Forelimb muscle (tissue), 1 donor: ENCODE measurements at places on chromosomes 6 and 20.

DNA sequence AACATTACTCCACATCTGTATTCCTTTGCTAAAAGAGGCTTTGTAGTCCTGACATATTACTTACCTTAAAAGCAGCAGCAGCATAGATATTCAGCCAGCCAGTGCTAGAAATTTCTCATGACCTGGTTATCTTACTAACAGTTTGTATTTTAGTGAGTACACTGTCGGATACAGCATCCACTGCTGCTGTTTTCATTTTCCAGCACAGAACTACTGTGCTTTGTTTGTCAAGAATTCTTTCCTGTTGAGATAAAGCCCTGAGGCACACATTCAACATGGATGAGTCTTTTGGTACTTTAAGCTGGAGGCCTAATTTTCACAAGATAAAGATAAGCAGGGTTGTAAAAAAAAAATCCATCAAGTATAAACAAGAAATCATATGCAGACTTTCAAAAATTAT, 311.2 kb upstream of the OPRM1 start:
- no peak for DNase-seq

DNA sequence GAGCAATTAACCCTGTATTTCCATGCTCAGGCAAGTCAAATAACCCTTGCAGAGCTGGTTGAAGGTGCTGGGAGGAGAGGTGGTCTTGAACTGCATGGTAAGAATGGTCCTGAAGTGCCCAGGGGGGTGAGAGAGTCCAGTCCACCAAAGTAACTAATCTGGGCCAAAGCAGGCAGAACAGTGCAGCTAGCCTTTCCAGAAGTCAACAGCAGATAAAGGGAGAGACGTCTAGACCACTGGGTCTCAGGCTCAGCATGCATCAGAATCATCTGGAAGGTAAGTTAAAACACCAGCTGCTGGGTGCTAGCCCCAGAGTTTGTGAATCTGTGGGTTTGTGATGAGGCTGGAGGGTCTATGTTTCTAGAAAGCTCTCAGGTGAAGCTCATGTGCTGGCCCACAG, 232.3 kb upstream of the ECI2 start:
- DNase-seq, result no peak

- DNase-seq, result no peak
Observed at GRCh38 chr20:1942486-1943274, 47.5 kb downstream of the SIRPA start.

- no peak for DNase-seq
Observed at GRCh38 chr20:24938498-24938897, 10.6 kb upstream of the CST7 start.
